ENCODE measurements at places on chromosomes 7 and 10.

- DNase-seq = no peak
These were observed 46.5 kb downstream of the DLD start for GRCh38 chr7:107937531-107937930.

DNA sequence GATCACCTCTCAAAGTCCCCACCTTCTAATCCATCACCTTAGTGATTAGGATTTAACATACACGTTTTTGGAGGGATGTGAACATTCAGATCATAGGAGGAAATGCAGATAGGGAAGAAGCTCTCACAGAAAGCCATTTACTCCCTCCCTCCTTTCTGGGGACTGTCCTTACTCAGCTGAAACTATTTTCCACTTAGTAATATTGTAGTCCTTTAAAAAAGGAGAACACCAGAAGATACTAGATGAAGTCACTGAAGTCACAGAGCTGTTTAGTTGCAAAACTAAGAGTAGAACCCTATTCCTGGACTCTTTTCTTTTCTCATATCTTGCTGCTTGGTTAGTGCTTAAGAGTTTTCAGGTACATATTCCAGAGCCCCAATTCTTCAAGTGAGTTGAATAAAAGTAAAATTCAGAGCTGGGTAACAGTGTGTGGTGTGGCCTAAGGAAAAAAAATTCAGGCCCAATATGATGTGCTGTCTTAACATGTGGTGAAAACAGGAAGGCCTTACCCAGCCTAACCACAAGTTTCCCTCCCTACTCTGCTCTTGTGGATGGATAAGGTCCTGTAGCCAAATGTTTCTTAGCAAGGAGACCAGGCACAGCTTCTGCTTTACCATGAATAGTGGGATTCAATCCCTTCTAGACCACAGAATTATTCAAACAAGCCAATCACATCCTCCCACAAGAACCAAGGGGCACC lies 135.7 kb downstream of the INHBA start:
- DNase-seq = no peak

- DNase-seq = no peak
These were observed 83.4 kb upstream of the FAM3C start for GRCh38 chr7:121479466-121479865.

DNA sequence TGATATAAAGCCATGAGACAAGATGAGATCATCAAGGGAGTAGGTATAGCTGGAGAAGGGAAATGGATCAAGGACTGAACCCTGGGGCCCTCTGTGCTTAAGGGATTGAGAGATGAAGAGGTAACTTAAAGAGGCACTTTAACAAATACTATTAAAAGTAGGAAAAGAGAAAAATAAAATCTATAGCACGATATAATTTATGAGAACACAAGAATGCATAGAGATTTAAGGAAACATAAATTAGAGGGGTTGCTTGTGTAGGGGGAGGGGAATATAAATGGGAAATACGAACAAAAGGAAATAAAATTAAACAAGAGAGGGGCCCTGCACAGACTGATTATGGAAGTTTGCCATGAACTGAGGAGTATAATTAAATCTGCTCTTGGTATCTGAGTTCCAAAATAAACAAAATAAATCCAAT lies 15.6 kb upstream of the LRRC17 start:
- DNase-seq = no peak

DNA sequence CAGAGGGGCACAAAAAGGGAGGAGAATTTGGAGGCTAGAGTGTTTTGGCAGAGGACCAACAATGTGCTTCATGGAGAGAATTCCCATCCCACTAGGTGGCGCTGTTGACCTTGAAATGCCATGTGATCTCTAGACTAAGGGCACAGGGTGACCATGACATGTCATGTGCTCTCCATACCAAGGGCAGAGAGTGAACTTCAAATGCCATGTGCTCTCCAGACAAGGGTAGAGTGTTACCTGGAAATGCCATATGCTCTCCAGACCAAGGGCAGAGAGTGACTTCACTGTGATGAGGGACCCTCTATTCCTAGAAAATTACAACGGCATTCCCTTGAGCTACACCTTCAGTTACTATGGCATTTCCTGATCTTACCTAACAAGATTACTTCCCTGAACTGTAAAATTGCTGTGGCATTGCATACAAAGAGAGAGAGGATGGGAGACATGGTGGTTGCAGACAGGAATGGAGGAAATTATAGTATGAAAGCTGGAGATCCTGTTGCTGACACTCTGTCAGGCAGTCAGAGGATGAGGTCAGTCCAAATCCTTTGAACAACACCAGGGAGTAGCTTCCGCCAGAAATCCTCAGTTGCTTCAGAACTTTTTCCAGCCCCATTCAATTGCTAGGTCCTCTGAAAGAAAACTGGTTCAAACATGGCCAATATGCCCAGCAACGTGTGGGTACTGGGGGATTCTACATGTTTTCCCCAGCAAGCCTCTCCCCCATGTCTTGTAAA lies 60.9 kb upstream of the ACSM6 start:
- peak; percentile 86 for DNase-seq

- no peak for DNase-seq
These were observed 528.0 kb downstream of the NRG3 start for GRCh38 chr10:82402906-82403401.

DNA sequence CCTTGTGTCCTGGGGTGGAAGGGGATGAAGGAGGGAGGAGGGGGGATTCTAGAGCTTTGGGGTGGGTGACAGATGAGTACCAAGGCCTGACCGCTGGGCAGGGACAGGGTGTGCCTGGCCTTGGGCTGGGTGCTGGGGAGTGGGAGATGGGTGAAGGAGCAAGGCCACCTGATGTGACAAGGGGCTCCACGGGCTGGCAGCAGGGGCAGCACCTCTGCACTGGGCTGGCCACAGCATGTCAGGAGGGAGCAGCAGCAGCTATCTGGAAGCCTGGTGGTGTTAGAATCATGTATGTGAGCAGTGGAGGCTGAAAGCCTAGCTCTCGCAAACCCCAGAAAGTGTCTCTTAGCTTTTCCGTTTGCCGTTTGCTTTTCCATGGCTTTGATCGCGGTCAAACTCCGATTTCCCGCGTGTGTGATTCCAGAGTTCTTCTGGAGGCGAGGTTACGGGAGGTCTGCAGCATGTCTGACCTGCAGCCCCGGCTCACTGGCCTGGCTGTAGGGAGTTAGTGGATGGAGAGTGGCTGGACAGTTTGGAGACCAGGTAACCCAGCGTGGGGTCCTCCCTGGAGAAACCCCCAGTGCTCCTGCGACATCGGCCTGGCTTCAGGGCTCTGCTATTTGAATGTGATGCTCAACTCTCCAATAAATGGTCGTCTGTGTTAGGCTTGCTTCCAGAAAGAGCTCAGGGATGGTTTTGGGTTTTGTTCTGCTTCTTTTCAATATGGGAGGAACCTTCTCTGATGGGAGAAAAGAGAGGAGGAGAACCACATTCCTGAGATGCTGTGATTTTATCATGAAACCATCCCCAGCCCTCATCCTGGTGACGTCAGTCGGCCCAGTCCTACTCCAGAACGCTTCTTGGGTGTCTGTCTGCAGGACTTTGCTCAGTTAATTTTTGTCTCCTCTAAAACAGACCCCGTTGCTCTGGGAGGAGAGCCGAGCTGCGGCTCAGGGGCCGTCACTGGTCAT lies 105.5 kb downstream of the CUX1 start:
- DNase-seq = no peak

- DNase-seq = peak; percentile 12
These were observed 99.8 kb downstream of the SND1 start for GRCh38 chr7:127751490-127752448.

GRCh38 chr7:120052884-120053382 lies 220.0 kb upstream of the KCND2 start:
- DNase-seq = no peak

- DNase-seq = no peak
These were observed 154.0 kb downstream of the ETV1 start for GRCh38 chr7:13835442-13835841.

- DNase-seq = no peak
These were observed 107.7 kb upstream of the PCLO start for GRCh38 chr7:83270407-83270806.

GRCh38 chr7:146119002-146119401 lies 2.4 kb downstream of the CNTNAP2 start:
- DNase-seq = no peak

GRCh38 chr10:70913893-70914240 lies 25.5 kb upstream of the PCBD1 start:
- no peak for DNase-seq

GRCh38 chr7:74267756-74268565 lies 13.8 kb upstream of the RFC2 start:
- DNase-seq = no peak

DNA sequence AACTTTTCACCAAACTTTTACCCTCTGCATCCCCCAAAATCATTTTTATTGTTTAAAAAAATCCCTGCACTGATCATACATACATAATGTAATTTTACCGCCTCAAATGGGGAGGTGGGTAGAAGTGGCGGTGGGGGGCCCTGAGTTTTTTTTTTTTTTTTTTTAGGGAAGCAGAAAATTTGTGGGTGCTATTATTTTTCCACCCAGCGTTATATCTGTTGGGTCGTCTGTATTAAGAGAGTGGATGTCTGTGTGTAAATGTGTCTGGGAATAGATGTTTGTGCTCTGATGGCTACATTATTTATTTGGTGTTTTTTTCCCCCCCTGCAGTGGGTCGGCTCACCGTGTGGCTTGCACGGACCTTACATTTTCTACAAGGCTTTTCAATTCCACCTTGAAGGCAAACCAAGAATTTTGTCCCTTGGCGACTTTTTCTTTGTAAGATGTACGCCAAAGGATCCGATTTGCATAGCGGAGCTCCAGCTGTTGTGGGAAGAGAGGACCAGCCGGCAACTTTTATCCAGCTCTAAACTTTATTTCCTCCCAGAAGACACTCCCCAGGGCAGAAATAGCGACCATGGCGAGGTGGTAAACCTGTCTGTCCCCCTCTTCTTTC lies 438 bp downstream of the ARID5B start:
- DNase-seq = peak; percentile 18

DNA sequence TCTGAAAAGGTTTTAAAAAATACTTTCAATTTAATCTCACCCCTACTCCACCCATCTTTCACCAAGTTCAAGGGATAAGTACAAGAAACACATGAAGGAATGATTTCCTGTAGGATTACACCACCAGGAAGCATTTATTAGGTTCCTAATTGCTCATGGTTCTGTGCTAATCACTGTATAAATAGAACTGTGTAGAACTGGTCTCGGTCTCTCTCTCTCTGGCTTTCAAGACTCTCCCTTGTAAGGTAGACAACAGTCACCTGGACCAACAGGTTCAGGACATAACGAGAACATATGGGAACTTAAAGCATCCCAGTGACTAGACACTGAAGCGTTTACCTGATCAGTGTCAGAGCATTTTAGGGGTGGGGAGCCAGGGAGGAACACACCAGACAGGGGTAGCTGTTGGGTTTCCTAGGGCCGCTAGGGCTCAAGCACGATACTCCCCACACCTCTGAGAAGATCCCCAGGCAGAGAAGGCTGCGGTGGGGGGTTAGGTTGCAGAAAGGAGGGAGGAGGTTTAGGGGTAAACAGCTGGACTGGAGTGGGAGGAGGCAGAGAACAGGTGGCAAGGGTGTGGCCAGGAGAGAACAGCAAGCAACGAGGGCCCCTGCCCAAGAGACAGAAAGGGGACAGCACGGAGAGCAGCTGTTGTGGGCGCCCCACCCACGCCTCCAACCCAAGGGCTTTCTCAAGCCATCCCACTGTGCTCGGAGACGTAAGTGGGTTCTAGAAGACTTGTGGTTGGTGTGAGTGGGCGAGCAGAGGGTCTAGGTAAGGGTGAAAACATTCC lies 52.5 kb upstream of the USP6NL start:
- DNase-seq = no peak

GRCh38 chr7:42747044-42747443 lies 164.8 kb downstream of the C7orf25 start:
- no peak for DNase-seq

GRCh38 chr7:135190703-135191102 lies 20.2 kb upstream of the CYREN start:
- no peak for DNase-seq

GRCh38 chr10:118737603-118738302 lies 17.0 kb downstream of the CACUL1 start:
- DNase-seq = no peak

GRCh38 chr7:41786944-41787343 lies 84.1 kb upstream of the INHBA start:
- no peak for DNase-seq

DNA sequence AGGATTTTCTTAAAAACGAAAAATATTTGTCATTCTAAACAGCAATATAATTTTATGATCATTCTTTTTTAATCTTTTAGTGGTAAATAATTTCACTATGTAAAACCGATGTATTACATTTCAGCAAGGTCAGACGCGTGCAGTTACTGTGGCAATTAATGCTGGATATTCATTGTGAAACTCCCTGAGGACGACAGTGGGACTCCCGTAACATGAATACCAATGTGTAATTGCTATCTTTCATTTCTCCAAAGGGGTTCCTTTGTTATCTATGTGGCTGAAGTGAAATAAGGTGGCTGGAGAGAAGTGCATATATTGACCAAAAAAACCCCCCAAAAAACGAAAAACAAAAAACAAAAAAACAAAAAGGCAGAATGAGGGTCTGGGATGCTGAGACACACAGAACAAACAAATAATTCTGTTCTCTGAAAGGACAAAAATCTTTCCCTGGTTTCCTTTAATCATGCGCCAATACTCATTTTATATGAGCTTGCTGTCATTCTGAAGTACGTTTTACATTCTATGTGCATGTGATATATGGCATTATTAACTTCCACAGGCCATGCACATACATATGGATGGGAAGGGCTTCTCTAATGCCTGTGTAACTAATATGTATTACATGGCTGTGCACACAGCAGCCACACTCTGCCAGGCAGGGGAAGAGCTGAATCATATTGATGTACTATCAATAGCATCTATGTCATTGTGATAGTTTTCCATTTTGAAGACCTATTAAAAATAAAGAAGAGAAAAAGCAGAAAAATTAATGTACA lies 161.4 kb downstream of the RAPGEF5 start:
- no peak for DNase-seq

DNA sequence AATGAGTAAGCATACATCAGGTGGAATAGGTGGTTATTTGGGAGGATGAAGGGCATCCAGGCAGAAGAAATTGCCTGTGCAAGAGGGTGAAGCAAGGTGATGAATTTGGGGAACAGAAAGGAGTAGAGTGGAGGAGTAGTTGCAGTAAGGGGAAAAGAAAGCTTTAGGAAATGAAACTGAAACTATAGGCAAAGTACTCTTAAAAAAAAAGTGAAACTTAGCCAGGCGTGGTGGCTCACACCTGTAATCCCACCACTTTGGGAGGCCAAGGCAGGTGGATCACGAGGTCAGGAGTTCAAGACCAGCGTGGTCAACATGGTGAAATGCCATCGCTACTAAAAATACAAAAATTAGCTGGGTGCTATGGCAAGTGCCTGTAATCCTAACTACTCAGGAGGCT lies 17.6 kb downstream of the NUP205 start:
- no peak for DNase-seq

DNA sequence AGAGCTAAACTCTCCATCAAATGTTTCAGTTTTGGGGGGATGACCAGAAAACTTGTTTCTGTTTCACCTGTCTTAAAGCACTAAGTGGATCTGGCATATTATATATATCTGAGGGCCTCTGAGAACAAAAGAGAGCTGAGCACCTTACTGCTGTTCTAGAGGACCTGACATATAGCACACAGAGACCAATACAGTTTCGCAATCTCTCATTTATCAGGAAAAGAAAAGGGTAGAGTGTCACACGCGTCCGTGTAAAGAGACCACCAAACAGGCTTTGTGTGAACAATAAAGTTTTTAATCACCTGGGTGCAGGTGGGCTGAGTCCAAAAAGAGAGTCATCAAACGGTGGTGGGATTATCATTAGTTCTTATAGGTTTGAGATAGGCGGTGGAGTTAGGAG lies 434.5 kb upstream of the KCND2 start:
- DNase-seq = no peak

Data from activated CD4-positive, alpha-beta T cell treated with anti-CD3 and anti-CD28 coated beads for 48 hours (primary cell).